ENCODE measurements at places on chromosomes 13 and 19.

GRCh38 chr19:11659612-11660011 is 62.3 kb downstream of the ZNF627 start:
- DNase-seq: no peak

DNA sequence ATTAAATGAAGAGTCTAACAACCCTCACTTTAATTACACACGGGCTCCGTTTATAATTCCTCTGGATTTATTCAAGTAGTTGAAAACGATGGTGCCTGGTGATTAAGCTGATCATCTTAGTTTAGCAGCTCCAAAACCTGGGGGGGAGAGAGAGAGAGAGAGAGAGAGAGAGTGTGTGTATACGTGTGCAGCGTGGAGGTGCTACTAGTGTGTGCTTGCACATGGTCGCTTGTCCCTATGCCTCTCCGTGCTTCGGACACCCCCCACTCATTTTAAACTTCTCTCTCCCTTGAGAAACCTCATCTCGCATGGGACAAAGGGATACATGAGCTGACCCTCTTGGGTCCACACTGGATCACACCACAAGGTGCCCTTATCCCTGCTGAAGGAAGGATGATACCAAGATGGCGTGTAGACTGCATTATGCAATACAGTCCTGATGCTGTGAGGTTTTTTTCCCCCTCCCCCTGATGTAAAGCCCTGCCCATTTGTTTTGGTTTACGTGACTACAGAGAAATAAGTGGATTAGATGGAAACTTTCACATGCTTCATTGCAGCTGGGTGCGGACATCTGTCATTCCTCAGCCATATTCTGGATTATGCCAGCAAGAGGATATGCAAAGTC is 320.8 kb downstream of the ZNF536 start:
- no peak for DNase-seq

- DNase-seq: no peak
Observed at GRCh38 chr19:11203194-11204075, 6.1 kb upstream of the KANK2 start.

DNA sequence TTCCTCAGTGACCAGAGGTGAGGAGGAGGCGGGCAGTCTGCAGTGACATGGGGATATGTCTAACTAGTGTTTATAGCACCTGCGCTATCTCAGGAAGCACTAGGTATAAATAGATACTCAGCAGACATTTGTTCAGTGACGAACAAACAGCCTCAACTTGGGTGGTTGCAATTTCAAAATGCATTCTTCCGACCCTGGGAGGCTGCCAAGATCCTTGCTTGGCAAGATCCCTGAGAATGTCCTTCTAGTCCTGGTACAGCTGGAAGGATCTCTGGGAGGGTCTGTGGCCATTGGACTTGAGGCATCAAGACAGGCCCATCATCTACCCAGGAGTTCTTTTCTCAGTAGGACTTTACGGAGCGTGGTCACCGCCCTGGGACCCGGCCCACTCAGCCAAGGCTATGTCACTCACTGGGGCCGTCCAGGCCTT is 299.5 kb downstream of the ZNF536 start:
- DNase-seq: no peak

DNA sequence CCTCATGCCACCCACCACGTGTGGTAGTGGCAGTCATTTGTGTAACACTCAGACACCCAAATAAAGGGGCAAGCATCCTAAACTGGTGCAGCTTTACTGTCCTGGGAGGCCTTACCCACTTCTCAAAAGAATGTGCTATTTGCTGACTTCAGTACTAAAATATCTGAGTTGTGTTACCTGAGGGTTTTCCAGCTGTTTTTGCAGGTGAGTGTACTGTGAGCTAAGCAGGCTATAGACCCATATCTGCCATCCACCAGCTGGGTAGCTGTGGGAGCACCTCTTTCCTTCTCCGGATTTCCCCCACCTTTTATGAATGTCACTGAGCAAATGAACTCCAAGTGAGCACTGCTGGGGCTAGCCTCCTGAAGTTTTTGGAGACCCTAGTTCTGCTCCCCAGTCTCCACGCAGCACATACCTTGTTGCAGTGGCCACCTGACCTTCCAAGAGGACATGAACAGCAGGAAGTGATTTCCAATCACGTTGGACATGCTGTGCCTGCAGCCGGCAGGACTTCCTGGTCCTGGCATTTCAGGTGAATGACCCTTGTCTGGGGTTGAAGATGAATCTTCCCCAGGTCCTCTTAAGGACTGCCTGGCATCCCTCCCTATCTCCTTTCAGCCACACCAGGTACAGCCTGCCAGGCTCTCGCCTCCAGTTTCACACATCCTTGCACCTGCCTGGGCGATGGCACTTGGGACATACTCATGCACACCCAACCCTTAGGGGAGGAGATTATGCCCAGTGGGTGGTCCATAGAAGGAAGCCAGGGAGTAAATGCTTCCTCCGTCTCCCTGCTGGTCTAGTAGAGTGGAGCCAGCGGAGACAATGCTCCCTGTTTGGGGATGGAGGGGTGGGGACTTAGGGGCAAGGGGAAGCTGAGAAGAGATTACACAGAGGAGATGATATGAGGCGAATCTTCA is 109.5 kb upstream of the SPATA13 start:
- DNase-seq: no peak
